ENCODE measurements at places on chromosomes 16 and 17.

- peak; percentile 34 for DNase-seq
Measured at GRCh38 chr16:55756963-55757362, 75.9 kb downstream of the CES1 start.

GRCh38 chr16:35565626-35566025, 2106.2 kb downstream of the TP53TG3F start:
- DNase-seq: no peak

DNA sequence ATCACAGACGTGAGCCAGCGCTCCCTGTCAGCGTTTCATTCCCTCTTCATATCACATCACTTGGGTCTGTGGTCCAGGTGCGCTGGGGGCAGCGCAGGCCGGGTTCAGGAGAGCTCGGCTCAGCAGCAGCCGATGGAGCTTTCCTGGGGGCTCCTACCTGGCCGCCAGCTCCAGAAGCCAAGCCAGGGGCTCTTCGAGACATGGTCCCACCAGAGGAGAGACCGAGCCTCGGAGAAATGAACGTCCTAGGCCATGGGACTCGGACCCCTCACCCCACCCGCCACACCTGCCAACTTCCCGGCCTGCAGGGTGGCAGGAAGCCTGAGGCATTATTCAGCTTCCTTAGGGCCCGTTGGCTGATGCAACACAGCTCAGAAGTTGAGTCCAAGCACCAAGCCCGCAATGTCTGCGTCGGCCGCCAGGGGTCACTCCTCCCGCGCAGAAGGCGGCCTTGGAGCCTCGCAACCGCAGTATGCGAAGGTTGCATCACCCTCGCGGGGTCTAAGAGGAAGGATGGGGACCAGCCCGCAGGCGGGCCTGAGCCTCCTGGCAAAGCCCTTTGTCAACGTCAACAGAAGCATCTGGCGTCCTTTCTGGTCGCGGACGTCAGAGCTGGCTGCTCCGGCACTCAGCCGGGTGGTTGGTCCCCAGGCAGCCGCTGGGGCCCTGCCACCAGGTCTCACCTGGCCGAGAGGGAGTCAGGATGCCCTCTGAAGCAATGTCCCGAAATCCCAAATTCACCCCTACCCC, 13.2 kb upstream of the KLHDC4 start:
- peak; percentile 98 for DNase-seq

DNA sequence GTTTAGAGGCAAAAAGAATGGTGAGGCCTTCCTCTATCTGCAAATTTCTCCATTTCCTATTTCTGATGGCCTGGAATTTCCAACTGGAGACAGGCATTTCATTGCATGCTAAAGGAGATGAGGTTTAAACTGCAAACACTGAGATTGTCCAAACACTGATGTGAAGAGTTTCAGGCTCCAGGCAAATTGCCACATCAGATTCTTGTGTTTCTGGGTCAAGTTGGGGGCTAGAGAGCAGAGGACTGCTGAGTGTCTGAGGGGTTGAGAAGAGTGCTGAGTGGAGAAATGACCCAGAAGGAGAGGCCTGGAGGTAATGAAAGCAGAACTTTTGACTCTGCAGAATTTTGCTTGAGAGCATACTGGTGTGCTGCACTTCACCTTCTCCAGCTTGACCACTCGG, 216.7 kb upstream of the MPHOSPH6 start:
- no peak for DNase-seq

DNA sequence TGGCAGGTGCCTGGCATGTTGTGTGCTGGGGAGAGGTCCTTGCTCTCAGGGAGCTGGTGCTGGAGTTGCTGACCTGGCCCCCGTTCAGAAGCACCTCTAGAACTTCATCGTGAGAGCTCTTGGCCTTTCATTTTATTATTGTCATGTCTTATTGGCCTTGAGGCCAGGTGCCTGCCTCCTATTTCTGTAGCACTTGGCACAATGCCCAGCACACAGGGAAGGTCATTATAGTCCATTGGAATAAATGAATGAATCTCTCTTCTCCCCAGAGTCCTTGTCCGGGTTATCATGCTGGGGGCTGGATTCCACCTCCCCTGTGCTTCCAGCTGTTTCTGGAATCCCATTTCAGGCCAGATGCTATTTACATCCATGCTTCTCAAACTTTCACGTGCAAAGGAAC, 169.2 kb downstream of the HAPSTR1 start:
- DNase-seq: no peak

DNA sequence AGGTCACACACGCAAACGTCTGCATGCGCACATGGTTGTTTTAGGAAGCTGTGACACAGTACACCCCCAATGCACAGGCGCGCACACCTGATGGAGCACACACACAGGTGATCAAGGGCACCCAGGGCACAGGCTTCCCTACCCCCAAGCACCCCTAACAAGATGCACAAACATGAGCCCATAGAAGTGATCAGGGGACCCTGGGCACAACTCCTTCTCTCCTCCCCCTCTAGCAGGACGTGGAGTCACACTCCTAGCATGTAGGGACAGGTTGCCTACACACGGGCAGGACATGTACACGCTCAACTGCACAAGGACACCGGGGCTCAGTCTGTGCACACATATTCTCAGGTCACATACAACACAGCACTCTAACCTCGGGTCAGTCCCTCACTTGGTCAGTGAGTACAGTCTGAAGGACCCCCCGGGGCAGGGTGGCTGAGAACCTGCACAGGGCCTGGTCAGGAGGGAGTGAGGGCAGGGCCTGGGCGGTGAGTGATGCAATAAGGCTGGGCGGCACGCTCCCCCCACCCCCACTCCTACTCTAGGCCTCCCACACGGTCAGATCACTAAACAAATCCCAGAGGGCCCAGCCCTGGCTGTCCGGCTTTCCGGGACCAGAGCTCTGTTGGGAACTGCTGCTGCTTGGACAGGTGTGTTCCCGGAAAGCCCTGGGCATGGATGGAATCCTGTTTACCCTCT, 751 bp upstream of the DOC2B start:
- DNase-seq: no peak

GRCh38 chr17:27595208-27595607, 35.8 kb upstream of the LGALS9 start:
- no peak for DNase-seq

DNA sequence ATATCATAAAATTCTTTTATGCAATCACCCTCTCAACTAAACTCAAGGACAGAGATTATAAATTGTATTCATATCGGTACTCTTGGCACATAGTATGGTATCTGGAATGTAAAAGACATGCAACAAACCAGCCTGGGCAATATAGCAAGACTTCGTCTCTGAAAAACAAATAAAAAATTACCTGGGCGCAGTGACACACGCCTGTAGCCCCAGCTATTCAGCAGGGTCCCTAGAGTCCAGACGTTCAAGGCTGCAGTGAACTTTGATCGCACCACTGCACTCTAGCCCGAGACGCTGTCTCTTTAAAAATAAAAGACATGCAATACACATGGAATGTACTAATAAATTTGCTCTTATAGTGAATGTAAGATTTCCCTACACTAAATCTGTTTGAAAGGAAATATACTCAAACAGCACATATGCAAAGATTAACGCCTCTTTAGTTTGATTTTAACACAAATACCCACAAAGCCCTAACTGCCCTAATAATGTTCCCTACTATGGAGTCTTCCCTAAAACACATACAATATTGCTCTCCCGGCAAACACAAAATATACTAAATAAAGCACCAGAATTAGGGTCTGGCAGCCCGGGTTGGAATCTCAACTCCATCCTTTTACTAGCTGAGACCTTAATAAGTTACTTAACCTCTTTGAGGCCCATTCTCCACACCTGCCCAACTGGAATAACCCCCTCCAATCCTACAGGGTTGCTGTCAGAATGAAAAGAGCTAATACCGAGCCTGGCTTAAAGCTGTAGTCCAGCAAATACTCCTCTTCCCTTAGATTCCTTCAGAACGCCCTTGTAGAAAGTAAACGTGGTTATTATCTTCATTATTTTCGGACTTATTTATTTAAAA, 1.2 kb downstream of the ABCA5 start:
- no peak for DNase-seq
